Fibroblast of skin of back (primary cell): ENCODE measurements at places on chromosomes 4 and X.
A peak's percentile ranks its signal among the peaks of the same experiment; 100 is the strongest.

GRCh38 chr4:112514647-112515197 lies 1.3 kb downstream of the NEUROG2 start:
- no peak for DNase-seq

DNA sequence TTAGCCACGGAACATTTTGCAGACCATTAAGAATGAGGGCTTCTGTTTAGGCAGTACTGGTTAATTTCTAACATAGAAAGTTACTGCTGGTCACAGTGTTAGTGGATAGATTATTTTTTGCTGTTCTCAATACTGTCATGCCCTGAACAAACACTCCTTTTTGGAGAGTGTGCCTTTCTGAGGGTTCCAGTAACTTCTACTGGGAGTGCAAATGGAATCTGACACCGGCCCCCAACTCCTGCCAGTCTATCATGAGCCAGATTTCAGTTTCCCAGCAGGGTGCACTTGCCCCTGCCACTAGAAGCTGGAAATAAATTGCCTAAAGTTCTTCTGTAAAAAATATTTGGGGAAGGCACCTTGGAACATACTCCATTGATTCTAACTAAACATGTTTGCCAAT lies 224.4 kb upstream of the GPC4 start:
- DNase-seq, result no peak

DNA sequence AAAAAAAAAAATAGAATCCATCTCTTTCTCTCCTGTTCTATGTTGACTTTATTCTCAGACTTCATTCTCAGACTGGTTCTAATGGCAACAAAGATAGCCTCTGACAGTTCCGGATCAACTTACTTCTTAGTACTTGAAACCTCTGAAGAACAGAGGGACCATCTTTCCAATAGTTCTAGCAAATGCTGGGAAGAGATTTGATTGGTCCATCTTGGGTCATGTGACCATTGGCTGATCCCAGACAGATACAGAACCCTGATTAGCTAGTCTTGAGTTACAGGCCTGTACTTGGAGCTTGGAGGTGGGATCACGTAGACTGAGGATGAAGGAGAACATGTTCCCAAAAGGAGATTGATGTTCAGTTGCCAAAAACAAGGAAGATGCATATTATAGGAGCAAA lies 66.9 kb upstream of the STIM2 start:
- DNase-seq, result no peak

DNA sequence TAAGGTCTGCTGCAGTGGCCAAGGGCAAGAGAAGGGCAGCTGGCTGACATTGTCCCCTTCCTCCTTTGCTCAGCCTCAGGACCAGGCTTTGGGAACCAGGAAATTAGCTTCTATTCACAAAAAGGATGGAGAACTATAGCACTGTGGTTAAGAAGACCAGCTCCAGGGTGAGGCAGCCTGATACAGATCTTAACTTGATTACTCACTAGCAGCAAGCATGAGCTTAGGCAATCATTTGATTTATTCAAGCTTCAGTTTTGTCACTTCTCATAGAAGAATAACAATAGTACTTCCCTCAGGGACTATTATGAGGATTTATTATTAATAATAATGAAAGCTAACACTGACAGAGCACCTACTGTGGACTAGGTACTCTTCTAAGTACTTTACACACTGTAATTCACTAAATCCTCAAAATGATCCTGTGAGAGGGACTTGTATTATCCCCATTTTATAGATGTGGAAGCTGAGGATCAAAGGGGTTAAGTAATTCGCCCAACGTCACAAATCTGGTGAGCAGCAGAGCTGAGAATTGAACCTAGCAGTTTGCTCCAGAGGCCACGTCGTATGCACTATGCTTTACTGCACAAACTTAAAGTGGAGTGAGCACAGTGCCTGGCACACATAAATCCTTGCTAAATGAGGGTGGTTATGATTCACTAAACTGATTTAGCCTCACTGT lies 130.4 kb upstream of the PAK3 start:
- DNase-seq, result no peak

GRCh38 chr4:84529169-84529751 lies 30.2 kb upstream of the NKX6-1 start:
- peak; percentile 30 for DNase-seq
